ENCODE measurements at places on chromosomes 11 and 22.

GRCh38 chr11:37474889-37475288 is 876.9 kb upstream of the RAG2 start:
- no peak for DNase-seq

DNA sequence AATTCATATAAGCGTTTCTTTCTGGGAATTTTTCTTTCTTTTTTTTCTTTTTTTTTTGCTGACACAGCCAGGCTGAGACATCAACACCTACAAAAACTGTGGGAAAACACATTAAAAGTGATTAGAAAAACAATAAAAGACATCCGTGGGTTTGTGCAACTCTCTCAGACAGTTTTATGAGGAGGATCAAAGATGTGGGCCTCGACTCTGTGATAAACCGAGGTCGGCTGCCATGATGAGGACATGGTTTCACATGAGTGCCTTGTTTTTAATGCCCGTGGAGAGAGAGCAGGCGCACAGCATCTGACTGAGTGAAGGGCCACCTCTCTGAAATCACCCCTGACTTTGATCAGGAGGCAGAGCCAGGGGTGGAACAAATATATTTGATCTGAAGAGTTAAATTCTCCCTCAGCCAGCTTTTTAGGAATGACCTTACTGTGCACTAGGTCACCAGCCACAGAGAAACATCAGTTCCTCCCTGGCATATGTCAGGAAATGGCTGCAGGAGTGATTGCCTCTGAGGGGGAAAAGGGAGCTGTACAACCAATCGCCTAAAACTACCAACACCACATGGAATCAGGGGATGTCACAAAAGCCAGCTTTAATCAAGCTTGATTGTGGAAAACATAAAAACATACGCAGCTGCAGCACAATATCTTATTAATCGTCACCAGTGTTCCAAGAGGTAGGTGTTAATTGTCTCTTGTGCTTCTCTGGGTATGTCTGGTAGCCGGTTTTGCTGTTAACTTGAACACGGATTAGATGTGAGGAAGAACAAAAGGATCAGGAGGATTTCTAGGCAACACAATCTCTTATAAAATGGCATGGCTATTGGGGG is 164.7 kb downstream of the MAML2 start:
- DNase-seq = no peak

GRCh38 chr11:92295175-92296137 is 70.8 kb downstream of the FAT3 start:
- no peak for DNase-seq

DNA sequence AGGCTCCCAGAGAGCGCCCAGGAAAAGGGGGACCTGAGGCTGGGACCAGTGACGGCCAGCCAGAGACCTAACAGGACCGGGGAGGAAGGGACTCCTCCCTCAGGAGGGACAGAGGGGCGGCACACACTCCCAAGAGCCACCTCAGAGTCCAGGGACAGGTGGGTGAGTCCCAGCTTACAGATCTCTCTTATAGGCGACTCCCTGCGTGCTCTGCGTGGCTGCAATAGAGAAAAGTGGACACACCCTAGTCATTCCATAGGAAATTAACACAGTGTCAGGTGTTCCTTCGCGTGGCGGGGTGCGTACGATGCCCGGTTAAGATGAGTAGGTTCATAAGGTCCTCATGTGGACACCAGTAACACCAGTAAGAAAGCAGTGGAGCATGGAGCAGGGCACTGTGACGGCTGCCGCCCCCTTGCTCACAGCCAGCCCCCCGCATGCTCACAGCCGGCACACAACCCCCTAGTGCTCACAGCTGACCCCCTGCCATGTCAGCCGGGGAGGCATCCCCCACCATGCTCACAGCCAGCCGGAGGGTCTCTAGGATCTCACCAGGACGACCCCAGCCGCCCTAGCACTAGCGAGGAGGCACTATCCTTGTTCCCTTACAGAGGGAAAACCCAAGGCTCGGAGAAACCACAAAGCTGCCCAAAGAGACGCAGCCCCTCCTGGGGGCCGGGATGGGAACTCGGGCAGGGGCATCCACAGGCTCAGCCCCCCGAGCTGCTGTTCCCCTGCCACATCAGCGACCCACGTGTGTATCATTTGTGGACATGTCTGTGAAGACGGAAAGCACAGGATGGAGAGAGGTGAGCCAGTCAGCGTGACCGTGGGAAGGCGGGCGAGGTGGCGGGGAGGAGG is 426.8 kb downstream of the TBC1D22A start:
- DNase-seq = no peak

- DNase-seq = no peak
Measured at GRCh38 chr11:64352995-64353714, 5.8 kb upstream of the RPS6KA4 start.

DNA sequence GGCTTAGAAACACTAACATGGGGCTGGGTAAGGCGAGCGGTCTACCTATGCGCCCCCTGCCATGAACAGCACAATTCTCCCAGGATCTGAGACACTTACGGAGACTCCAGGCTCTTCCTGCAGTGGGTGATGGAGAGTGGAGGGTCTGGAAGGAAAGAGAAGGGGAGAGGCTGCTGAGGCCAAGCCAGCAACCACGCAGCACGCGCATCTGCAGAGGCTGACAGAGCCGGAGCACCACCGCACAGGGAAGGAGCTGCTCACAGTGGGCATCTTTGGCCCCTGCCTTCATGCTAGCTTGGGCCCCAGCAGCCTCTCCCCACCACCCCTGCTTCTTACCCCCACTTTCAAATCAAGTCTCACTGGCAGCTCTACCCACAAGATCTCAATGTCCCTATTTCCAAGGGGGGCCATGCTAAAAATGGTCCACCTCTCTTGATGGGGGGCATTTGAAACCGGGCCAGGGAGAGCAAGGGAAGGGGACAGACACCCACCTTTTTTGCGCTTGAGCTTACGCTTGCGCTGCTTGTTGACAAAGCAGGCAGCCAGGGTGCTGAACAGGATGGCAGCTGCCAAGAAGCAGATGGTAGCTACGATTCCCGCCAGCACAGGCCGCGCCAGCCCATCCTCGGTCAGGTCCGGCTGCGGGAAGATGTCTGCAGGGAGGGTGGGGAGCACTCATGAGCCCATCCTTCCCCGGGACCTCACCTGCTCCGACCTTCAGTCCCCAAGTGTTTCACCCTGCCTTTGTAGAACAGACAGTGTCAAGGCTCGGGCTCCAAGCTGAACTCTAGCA is 34.5 kb downstream of the IGSF9B start:
- no peak for DNase-seq

DNA sequence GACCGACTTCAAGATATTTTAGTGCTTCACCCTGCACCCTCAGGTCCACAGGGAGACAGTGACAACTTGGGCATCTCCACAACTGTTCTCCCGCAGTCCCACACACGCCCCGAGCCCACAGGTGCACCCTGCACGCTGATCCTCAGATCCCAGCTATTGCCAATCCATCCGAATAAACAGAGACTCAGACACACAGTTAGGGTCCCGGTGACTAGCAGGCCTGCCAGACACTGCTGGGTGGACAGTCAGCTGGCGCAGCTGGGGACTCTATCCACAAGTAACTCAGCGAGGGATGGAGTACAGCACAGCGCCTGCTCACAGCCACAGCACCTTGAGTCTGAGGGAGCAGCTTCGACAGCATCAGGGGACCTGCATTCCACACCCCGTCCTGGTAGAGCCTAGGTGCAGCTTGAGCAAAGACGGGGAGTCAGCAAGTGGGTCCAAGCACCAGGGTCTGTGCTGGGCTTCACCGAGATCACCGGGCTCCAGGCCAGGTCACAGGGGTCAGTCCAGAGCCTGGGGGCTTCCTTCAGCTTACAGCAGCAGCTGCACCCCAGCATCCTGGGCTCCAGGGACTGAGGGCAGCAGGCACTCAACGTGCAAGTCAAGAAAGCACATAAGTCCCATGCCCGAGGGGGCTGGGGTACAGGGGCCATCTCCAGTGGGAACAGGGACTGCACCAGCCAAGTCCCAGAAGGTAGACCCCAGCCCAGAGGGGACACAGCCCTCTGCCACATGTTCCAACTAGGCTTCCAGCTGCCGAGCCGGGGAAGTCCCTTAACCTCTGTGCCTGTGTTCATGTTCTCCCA is 7.6 kb downstream of the RPL3 start:
- DNase-seq = no peak

DNA sequence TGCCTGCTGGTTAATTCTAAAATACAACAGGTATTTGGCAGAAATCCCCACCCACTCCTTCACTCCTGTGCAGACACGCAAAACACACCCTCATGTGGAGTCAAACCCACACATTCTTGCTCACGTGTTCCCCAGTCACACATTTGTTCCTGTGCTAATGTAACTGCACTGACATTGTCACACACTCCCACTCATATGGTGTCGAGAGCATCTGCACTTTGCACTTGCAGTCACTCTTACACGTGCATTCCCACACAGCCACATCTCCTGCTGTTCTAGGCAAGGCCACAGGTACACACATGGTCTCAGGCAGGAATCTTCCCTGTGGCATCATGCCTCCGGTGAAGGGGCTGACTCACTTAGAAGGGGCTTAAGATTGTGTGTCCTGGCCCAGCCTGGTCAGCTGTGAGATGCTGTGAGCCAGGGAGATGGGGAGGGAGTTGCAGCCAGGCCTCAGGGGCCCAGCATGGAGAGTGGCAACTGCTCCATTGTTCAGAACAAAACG is 395.0 kb downstream of the TENM4 start:
- no peak for DNase-seq

DNA sequence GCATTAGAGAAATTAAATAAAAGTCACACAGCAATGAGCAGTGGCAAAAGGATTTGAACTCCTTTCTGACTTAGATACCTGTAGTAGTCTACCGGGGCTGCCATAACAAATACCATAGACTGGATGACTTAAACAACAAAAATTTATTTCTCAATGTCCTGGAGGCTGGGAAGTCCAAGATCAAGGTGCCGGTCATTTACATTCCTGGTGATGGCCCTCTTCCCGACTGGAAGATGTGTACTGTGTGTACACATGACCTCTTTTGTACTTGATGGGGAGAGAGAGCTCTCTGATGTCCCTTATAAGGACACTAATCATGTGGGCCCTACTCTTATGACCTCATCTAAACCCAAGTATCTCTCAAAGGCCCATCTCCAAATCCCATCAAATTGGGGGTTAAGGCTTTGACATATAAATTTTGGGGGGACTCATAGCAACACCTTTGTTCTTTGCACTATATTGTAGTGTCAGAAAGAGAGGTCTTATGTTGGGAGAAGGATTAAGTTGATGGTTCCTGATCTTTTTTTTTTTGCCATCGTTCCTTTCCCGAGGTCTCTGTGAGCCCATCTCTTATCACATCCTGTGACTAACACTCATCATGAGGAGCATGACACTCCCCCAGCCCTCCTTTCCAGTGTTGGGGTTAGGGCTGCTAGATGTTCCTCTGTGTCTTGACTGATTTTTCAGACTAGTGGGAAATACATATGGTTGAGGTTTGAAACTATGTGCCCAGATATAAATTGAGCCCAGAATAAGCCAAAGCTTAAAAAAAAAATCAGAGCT is 104.3 kb downstream of the TRAF6 start:
- DNase-seq = no peak

GRCh38 chr11:117417856-117418255 is 90.2 kb downstream of the CEP164 start:
- DNase-seq = no peak

DNA sequence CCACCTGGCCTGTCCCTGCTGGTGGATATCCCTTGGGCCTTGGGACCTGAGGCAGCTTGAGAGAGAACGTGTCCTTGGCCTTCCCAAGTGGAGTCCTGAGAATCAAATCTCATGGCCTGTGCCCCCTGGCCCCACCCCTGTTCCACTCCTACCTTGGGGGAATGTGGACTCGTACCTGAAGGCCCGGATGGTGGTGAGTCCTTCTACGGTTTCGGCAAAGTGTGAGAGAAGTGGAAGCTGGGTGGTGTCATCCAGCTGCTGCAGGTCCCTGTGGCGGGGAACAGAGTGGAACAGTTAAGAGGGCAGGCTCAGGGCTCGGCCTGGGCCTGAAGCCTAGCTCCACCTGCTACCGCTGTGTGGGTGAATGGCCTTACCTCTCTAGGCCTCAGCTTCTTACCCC is 14.0 kb upstream of the KCNJ11 start:
- no peak for DNase-seq

- DNase-seq = no peak
Measured at GRCh38 chr11:5232176-5232575, 2.1 kb downstream of the HBD start.
